Urinary bladder (tissue), 4 donors: ENCODE measurements at places on chromosomes 1 and 21. TPM values are rescaled to one million over a fixed set of nuclear protein-coding genes. Genes with fewer than 3 reads are reported as not detected.

GRCh38 chr1:25182629-25183028 is 49.7 kb downstream of the SYF2 start:
- DNase-seq, result no peak

- no peak for DNase-seq
These were observed 84.9 kb downstream of the CNIH3 start for GRCh38 chr1:224700918-224701531.

CENPS gene
- total RNA-seq, result 6.1 TPM

FAM72C gene
- total RNA-seq, result 0.53 TPM

ETV3L gene
- not detected for total RNA-seq

SMPDL3B gene
- total RNA-seq, result 0.42 TPM
